ENCODE measurements at places on chromosomes 1 and 21.

DNA sequence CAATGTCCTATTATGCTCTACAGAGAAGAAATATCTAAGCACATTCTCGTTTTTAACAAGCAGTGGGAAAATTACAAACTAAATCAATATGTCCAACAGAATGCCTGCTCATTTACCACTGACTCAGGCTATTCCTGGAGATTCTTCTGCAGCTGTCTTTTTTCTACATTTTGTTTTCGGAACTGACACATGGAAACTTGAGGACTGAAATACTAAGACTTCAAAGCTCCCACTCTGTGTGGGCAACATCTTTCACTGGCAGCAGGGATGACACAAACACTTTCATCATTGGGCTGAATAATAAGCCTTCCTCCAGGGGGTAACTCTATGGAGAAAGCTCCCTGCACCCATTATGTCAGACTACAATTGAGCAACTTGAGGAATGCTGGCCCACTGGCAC, 175.5 kb upstream of the NCAM2 start:
- no peak for DNase-seq

DNA sequence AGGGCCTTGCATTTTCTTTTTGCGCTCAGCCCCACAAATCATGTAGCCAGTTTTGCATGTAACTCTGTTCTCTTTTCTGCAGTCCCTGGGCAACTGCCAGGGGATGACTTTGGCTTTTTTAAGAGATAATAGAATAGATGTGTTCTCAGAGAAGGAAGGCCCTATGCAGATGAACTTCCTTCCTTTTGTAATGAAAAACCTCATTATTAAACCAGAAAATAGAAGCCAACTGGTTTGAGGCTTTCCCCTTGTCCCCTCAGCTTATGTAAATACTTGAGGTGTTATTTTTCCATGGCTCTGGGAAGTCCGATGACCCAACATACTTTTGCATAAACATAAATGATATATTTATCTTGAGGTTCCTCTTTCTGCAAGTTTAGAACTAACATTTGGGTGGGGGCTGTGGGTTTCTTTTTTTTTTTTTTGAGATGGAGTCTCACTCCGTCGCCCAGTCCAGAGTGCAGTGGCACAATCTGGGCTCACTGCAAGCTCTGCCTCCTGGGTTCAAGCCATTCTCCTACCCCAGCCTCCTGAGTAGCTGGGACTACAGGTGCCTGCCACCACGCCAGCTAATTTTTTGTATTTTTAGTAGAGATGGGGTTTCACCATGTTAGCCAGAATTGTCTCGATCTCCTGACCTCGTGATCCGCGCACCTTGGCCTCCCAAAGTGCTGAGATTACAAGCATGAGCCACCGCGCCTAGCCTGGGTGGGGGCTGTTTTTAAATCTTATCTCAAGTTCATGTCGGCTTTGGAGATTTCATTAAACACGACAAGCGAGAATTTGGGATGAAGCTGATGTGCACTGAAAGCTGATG, 14.4 kb upstream of the FCRL5 start:
- DNase-seq: no peak

GRCh38 chr1:204342310-204342709, 17.4 kb downstream of the PLEKHA6 start:
- no peak for DNase-seq

GRCh38 chr1:58570817-58571216, 6.2 kb downstream of the TACSTD2 start:
- DNase-seq: no peak

DNA sequence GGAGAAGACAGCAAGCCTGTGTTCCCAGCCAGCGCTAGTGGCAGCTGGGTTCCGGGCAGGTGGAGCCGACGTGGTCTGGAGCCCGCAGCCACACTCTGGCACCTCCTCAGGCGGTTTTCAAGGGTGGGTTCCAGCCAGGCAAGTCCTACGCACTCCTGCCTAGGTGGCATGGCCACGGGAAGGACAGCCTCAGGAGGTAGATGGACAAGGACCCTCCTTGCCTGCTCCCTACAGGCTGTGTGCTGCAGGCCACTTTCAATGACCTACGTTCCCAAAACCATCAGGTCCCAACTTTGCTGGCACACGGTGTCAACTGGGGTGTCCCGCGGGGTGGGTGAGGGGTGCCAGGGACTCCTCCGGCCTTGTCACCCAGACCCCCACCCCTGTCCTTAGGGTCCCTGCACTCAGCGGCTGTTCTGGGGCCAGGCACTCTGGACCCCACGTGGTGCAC, 6.7 kb upstream of the PTGER3 start:
- no peak for DNase-seq

- no peak for DNase-seq
These were observed 233.7 kb upstream of the NFIA start for GRCh38 chr1:60848583-60849188.

DNA sequence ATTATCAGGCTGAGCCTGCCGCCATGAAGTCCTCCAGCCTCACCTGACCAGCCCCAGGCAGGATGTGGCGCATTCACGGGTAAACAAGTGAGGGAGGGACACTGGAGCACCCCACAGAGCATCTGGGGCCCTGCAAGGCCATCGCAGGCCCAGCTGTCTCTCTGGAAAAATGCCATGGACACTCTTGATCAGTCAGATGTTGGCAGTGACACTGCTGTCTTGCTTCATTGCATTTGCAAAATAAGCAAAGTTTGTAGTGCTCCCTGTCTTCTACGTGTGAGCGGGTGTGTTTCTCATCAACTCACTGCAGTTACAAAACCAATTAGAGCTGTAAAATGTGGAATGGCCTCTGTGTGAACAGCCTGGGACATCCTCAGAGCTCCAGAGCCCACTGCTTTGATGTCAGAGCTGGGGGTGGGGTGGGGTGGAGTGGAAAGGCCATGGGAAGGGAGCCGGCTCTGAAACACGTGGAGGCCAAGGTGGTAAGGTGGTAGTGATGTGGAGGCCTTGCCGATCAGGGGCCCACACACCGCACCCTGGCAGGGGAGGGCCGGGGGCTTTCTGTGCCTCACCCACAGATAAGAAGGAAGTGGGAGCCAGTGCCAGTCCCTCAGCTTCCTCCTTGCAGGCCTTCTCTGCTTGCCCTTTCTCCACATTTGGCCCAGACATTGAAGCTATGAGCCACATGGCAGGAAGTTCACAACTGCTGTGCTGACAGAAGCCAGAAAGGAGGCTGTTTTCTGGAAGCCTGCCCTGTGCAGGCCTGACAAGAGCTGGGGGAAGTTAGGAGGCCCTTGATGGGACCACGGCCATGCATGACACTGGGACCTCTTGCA, 254.9 kb downstream of the RHOU start:
- no peak for DNase-seq

- DNase-seq: no peak
These were observed 7.3 kb upstream of the UAP1 start for GRCh38 chr1:162554258-162554657.

GRCh38 chr1:174999936-175000696, at the start of gene CACYBP:
Gene CACYBP, plus strand, starts transcription at chr1:174999947. Its CDS starts 234 bp downstream, at chr1:175000181.
- no peak for DNase-seq

DNA sequence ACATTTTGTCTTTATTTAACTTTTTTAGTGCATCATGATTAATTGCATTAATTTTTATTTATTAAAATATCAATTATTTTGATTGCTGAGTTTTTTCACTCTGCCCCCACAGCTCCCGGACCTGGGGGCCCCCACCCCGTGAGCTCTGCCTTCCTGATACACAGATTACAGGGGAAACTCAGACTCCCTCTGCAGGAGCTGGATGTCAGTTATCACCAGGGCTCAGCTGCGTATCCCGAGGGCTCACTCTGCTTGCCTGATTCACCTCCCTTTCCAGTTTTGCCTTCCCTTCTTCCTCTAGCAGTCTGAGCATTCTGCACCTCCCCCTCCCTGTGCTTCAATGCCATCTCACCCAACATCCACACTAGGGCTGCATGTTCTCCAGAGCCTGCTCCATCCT, 98.2 kb downstream of the ATP1A1 start:
- DNase-seq: no peak

- no peak for DNase-seq
These were observed 1554.0 kb downstream of the KCNT2 start for GRCh38 chr1:195054217-195054687.

DNA sequence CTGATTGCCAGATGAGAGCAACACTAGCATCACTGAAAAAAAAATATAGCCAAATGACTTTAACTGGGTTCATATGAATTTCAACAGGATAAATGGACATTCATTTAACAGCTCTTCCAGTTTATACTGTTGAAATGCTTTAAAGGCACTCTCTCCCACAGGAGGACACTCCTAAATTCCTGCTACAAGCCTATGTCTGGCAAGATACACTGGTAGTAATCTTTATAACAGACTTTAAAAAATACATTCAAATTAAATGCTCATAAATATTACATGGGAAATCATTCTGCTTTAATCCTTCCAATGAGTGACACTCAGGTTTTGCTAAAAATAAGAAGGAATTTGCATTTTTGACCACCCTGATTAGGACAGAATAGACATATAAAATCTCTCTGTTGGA, 526.7 kb upstream of the ADAMTS5 start:
- no peak for DNase-seq

DNA sequence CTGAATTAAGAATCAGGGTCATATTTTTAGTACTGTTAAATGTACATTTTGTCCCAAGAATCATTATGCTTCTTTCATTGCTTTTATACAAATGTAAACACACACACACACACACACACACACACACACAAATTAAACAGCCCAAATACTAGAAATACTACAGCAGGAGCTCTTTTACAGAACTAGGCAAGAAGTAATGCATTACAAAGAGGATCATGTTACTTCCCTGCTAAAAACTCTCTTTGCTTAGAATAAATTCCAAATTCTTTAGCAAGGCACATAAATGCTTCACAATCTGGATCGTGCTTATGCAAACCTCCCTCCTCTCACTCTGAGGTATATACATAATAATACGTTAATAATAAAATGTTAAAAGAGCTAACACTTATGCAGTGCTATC, 720.4 kb upstream of the ADGRL4 start:
- no peak for DNase-seq

DNA sequence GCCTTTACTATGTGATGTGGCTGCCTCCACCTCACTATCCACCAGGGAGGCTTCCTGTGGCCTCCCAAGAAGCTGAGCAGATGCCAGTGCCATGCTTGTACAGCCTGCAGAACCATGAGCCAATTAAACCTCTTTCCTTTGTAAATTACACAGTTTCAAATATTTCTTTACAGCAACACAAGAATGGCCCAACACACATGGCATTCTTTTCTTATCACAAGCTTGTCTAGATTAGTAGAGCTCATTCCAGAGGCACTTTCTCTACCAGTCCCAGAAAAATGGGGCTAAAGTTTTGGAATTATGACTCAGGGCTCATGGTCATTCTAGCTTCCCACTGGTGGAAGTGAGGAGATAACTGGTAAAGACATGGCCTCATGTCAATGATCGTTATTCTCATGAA, 655.2 kb downstream of the LMO4 start:
- no peak for DNase-seq

DNA sequence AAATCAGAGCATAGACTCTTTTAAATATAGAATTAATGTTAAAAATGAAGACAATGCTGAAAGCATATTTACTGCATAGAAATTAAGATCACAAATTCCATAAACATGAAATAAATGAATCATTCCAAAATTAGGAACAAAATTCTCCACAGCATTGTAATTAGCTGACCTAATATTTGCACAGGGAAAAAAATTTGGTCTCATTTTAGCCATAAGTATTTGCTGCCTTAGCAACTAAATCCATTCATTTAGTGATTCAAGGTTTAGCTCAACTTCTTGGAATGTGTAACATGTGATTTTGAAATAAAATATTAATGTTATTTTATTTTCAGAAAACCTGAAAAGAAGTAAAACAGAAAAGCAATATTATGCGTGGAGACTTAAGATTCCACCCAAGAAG, 25.5 kb downstream of the ADAMTS5 start:
- no peak for DNase-seq

DNA sequence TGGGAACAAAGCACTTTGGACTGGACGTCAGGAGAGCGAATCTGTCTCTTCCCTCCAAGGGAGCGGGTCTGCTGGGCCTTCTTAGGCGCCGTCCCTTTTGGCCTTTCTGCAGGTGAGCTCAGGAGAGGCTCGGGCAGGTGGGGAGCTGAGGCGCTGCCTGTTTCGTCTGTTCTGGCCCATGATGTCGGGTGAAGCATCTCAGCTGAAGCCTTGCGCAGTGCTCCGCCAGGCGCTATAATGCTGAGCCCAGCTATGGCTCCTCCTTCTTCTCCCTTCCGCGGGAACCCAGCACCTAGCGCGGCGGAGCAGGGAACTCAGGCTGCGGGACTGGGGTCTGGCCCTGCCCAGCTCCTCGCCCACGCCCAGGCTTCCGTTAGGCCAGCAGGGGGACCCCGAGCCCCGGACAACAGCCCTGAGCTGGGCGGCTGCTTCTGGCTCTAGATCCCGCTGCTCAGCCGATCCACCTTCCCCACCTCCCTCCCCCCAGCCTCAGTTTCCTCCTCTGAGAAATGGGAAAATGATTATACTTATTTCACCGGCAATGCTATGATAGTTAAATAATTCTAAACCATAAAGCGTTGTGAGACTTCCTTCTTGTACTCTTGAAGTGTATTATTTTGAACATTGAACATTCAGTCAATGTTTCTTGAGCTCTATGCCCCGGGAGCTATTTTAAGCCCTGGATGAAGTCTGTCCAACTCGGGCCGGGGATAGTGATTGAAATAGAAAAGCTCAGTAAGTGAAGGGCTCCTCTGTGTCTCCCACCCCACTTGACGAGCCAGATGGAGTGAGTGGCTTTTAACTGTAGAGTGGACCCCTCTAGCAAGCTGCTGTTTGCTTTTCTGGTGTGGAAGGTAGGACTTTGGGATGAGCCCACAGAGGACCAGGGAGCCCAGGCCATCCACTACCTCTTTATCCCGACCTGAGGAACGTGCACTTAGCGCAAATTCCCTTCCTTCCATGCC, 9.6 kb upstream of the ADORA1 start:
- DNase-seq: no peak

GRCh38 chr1:58746182-58746581, 37.7 kb downstream of the JUN start:
- DNase-seq: no peak
